NCI-H1417 (cell line): ENCODE measurements at places on chromosomes 2 and 18.
A peak's percentile ranks its signal among the peaks of the same experiment; 100 is the strongest.

DNA sequence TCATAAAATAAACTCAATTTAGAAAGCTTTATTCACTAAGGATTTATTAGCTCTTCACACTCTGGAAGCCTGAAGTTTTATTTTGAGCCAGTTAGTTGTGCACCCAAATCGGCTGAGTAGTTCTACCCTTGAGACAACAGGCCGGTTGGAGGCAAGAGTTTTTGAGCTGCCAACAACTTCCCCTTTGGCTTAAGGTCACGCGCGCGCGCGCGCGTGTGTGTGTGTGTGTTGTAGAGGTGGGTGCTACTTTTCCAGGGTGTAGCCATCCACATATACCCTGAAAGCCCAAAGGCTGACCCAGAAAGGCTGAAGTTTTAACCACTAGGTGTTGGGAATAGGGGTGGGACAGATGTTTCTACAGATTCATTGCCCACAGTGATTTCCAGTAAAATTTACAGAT is 150.2 kb upstream of the LHCGR start:
- DNase-seq = no peak

DNA sequence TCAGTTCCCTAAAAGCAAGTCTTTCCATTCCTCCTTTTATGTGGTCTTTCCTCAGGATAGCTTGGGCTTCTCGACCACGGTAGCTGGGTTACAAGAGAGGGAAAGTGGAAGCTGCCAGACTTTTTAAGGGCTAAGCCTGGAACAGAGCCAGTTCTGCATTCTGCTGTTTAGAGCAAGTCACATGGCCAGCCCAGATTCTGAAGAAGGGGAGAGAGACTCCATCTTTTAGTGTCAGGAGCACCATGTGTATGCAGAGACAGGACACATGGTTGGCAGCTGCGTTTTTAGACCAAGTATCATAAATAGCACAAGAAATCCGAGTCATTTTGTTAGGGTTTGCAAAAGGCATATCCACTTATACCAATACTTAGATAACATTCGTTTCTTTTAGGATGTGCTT is 4.7 kb downstream of the HMSD start:
- DNase-seq = no peak

GRCh38 chr2:96345438-96345837 is 9.9 kb downstream of the NCAPH start:
- no peak for DNase-seq

GRCh38 chr18:75984853-75985252 is 510.2 kb downstream of the ZNF516 start:
- no peak for DNase-seq

GRCh38 chr18:45467293-45467692 is 148.0 kb upstream of the SLC14A2 start:
- DNase-seq = no peak

DNA sequence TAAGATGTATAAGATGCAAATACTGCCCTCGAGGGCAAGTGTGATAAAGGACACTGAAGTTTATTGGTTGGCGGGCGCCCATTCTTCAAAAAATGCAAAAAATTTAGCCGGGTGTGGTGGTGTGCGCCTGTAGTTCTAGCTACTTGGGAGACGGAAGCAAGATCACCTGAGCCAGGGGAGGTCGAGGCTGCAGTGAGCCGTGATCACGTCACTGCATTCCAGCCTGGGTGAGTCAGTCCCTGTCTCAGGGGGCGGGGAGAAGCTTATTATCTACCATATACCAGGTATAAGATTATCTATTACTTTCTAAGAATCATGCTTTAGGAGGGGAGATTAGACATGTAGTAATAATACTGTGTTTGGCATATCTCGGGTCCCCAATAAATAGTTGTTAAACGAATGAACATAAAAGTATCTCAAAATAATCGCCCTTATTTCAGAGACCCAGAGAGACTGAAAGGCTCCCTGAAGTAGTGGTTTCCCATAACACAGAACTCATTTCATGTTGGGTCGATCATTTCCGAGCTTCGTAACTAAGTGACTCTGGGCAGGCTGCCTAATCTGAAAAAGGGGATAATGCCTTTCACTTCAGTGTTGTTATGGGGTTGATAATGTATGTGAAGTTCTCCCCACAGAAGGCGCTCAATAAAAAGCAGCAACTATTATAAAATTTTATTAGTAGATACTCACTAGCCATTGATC is 1.2 kb upstream of the SELENOI start:
- DNase-seq = no peak

GRCh38 chr2:216799873-216800431 is 59.9 kb downstream of the TNP1 start:
- no peak for DNase-seq

DNA sequence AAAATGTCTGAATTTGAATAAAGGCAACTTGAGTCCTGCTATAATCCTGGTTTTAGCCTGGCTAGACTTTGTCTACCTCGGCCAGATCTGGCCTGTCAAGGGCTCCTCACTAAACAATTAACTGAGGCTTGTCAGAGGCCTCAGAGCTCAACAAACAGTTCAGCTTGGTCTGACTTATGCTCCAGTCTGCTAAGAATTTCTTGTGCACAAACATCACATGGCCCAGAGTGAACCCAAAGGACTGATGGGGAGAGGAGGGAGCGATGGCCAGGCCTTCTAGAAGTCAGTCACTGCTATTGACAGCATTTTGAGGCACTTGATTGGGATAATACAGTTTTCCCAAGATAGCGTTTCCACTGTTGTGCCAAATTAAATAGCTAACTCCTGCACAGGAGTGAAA is 555.1 kb upstream of the ID2 start:
- no peak for DNase-seq

DNA sequence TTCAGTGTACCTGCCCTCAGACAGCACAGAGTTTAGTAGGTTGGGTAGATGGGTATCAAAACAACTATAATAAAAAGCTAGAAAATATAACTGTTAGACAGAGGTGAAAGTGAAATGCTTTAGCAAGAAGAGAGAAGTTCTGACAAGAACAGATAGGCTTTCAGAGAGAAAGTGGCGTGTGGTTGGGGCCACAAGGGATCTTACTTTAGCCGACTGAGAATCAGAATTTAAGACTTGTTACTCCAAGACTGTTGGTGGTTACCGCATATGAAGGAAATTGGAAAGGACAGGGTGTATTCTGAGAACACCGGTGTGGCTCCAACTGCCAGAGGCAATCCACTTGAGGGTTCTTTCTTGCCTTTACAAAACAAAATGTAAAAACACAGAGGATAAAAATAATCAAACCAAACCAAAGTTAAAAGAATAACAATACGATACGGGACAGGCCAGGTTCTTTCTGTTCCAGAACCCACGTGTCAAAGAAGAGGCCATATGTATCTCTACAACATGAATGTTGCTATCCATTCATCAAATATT is 44.4 kb upstream of the AGPS start:
- no peak for DNase-seq

DNA sequence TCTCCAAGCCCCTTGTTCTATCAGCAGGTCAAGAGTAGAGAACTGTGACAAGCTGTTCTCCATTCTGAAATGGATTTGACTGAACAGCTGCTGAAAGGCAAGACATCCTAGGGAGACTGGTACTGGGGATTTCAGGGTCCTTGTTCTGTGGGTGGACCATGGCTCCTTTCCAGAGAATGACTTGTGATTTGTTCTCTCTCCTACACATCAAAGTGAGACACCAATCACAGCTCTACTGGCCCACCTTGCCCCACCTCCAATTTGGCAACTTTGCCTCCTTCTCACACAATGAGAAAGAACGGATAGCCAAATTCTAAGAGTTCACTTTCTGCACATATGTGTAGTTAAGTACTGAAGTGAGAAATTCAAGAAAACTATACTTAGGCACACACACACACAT is 67.4 kb downstream of the BCL11A start:
- DNase-seq = no peak

DNA sequence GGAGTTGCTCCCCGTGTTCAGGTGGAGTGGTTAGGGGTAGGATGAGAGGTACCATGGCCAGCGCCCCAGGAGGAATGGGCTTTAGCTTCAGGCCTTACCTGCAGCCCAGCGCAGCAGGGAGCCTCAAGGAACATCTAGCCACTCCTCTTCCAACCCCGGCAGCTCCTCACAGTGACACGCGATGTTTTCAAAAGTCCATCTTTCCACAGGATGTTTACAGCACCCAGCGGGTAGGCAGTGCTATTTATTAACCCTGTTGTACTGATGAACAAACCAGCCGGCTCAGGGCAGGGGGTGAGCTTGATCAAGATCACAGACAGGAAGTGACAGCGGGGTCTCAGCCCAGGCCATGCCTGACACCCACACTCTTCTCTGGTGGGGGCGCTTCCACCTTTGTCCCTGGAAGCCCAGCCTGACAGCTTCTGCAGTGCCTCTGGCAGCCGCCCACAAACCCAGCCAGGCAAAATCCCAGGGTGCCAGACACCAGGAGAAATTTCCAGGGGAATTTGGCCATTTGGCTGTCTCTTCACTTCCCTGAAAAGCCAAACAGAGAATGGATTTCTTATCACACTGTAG is 18.4 kb upstream of the PRLH start:
- DNase-seq = peak; percentile 60

GRCh38 chr2:51158251-51158650 is 126.3 kb upstream of the NRXN1 start:
- peak; percentile 89 for DNase-seq

DNA sequence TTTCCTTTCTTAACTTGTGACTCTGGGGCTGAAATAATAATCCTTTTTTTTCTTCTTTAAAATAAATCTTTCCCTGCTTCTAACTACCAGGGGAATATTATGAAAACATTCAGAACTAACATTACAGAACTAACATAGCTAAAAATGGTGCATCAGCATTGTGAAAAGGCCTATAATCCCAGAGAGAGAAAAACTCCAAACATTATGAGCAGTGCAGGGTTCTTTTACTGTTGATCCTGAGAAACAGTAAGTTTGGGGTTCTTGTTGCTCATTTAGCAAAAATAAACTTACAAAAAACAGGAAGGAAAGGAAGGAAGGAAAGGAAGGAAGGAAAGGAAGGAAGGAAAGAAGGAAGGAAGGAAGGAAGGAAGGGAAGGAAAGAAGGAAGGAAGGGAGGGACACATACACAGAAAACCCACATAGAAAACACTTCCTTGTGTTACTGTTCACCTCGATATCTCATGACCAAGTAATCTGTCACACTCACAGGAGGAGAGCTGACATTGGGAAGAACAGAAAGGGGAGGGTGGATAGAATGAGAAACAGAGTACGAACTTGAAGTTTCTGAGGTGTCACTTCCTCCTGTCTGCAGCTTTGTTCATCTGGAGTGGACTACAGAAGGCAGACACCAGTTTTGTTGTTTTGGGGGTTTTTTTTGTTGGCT is 18.4 kb upstream of the PIK3C3 start:
- DNase-seq = no peak

DNA sequence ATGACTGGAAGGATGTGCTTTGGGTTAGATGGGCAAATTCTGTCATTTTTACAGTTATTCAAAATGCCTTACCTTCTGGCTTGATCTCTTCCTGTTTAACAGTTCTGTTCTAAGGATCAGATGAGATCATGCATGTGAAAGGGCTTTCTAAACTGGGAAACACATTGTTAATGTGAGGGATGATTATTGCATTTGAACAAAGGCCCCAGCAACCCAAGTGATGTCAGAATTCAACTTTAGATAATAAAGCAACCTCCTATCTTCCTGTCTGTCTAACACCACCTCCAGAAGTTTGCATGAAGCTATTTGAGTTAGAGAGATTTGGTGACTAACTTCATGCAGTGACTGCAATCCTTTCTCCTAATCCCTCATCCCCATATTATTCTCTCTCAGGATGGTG is 77.8 kb upstream of the B3GNT2 start:
- DNase-seq = no peak

DNA sequence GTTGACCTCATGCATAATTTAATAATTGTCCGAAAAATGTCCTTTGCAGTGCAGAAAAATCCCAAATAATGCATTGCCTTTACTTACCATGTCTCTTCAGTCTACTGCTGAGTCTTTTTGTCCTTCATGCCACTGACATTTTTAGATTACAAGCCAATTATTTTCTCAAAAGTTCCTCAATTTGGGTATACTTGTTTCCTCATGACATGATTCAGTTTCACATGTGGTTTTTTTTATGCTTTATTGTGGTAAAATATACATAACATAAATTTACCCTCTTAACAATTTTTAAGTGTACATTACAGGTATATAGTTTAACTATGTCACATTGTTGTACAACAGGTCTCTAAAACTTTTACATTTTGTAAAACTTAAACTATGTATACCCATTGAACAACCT is 81.0 kb downstream of the EPC2 start:
- no peak for DNase-seq

DNA sequence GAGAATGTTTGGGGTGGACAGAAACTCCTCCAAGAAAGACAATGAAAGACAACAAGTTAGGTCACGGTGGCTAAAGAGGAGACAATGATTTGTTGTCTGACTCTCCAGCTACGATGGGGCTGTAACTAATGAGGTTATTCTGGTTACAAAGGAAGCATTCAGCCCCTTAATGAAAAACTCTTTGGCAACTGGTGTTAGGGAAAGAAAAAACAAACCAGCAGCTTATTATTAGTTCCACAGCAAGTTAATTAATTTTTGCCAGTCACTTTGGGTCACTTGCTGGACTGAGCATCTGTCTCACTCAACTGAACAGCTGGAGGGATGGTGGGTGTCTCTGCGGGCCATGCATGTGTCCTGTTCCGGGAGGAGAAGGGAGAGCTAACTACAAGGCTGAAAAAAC is 263.7 kb downstream of the ALK start:
- DNase-seq = no peak

DNA sequence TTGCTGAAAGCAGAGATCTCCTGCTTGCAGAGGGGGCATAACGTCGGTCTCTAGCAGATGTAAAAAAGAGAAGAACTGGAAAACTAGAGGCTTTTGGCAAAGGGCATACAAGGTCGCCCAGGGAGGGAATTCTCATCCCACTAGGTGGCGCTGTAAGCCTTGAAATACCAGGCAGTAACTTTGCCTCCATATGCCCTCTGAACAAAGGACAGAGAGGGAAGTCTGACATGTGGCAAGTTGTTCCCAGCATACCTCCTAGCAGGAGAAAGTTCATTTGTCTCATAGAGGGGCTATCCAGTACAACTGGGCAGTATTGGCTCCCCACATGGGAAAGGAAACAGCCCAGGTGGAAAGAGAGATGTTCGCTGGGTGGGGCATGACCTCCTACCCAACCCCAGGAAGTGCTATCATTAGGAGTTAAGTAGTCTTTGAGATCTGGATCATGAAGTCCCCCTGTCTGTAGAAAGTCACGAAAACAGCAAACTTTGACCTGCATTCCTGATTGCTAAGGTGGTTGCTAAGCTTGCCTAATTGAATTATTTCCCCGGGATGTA is 39.9 kb downstream of the STK17B start:
- DNase-seq = no peak

DNA sequence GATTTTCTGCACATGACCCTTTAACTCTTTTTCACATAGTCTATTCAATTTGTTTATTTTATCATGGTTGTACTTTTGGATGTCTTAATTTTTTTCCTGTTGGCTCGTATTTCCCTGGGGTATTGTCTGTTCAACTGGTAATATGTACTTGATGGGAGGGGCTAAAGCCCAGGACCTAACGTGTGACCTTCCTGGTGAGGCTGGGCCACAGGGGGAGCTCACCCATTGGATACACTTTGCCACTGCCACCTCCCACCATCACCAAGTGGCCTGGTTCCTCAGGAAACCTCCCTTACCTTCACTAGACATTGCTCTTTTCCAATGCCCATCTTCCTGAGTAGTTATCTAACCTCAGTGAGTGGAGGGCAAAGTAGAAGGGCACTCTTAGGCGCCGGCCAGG is 143.9 kb upstream of the LTBP1 start:
- DNase-seq = no peak
